Urothelium cell line (cell line): ENCODE measurements at places on chromosomes 4 and X.

GRCh38 chr4:770022-770421 lies 55.9 kb downstream of the CPLX1 start:
- no peak for DNase-seq

GRCh38 chr4:7206911-7207567 lies 14.7 kb downstream of the SORCS2 start:
- DNase-seq, result peak; percentile 90

DNA sequence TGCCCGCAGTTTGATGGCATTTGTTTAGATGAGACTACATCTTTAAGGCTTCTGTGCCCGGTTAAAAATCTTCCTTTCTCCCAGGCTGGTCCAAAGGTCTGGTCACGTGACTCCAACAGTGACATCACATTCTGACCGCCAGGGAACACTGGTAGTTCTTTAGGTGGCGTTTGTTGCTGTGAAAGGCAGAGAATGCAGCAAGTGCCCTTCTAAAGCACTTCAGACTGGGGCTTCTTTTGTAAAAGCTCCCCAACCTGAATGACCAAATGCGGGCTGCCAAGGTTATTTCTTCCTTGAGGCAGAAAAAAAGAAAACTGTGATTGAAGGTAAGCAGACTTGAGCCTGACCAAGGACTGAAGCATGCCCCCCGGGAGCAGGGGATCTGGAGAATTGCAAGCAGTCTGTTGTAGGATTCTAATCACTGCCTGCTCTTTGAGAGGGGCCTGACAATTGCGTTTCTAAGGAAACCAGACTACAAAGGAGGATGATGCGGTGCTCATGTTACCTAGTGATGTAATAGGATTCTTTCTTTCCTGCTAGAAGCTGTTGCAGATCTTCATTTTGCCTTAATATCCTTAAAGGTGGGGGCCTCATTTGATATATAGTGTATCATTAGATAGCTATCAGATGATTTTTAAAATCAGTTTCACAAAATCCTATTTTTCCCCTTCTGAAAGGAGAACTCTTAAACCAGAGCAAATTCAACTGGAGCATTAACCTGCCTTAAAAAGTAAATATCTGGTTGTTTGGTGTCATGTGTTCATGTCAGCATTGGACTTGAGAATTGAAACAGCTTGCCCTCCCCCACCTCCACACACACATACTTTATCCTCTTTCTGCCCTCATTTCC lies 133.1 kb downstream of the AKAP4 start:
- peak; percentile 24 for DNase-seq

- no peak for DNase-seq
These were observed 31.9 kb upstream of the SORCS2 start for GRCh38 chr4:7160439-7160838.

GRCh38 chrX:8424912-8425311 lies 39.7 kb upstream of the VCX3B start:
- no peak for DNase-seq

- no peak for DNase-seq
These were observed 146.5 kb downstream of the PDGFC start for GRCh38 chr4:156825074-156825473.

GRCh38 chrX:46913667-46914066 lies 1.4 kb downstream of the JADE3 start:
- DNase-seq, result peak; percentile 10

DNA sequence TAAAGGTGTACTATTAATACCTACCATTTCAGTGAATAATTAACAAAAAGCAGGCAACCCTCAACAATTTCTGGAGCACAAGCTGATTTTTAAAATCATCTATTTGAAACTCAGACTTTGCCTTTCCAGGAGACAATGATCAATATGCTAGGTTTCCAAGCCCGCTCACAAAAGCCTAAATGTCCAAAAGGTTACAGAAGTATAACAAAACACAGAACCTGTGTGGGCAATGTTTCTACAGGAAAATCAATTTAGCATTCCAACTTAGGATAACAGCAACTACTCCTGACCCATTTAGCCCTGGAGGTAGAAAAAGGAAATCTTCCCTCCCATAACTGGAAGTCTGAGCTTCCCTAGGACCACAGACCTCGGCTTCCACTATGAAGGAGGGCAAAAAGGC lies 3.9 kb downstream of the TAB3 start:
- DNase-seq, result no peak

DNA sequence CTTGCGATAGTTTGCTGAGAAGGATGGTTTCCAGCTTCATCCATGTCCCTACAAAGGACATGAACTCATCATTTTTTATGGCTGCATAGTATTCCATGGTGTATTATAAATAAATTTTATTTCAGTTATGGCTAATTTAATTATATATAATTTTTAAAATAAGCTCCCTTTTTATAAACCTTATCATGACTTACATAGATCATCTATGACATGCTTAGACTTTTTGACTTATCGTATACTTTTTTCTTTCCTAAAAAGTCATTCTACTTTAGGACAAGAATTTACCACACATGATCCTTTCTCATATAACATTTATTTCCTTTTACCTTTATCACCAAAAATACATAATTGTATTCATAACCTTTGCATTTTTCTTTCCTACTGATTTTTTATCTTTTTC lies 376.5 kb downstream of the CCSER1 start:
- DNase-seq, result no peak

DNA sequence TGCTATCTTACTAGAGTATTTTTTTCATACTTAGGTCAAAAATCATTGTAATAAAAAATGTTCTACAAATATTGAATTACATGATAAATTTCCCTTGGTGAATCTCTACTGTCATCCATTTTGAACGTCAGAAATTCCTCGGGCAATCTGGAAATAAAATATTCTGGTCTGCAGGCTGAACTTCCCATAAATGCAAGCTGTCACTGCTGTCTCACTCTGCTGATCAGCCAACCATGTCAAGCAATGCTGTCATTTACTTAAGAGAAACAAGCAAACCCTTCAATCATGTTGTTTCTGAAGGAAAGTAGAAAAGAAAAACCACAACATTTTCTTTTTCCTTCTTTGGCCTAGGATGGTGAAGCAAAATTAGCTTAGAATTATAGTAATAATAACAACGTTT lies 514.2 kb upstream of the GALNT7 start:
- DNase-seq, result no peak

GRCh38 chrX:155231163-155231562 lies 14.9 kb downstream of the VBP1 start:
- DNase-seq, result no peak

GRCh38 chr4:119517361-119518229 lies 111.0 kb downstream of the PDE5A start:
- no peak for DNase-seq

DNA sequence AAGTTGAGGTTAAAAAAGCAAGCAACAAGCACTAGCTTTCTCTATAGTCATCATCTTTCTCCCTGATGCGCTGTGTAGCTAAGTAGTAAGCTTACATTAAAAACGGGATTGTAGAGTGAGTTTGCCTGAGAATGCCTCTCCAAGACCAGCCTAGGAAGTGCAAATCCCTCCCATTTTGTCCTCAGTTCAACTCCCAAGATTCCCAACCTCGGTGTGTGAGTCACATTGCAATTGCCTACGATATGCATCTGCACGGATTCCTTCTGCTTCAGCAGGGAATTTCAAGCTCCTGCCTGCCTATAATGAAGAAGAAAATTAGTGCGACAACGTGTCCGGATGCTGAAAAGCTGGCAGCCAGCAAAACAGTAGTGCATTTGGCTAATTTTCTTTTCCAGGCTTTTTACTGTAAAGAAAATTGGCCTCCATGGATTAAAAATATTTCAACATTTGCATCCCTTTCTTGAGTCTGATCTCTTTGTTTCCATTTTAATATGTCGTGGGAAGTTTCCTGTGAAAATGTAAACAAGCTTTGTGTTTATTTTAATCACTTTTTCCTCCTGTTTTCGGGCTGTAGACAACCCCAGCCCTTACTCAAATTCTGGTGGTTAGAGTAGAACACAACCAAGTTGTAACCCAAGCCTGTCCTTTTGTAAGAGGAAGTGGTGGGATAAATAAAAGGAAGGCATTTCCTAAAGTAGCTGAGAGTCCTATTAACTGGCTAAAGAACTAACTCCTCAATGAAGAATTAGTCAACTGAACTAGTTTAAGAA lies 58.4 kb upstream of the TET2 start:
- peak; percentile 57 for DNase-seq

DNA sequence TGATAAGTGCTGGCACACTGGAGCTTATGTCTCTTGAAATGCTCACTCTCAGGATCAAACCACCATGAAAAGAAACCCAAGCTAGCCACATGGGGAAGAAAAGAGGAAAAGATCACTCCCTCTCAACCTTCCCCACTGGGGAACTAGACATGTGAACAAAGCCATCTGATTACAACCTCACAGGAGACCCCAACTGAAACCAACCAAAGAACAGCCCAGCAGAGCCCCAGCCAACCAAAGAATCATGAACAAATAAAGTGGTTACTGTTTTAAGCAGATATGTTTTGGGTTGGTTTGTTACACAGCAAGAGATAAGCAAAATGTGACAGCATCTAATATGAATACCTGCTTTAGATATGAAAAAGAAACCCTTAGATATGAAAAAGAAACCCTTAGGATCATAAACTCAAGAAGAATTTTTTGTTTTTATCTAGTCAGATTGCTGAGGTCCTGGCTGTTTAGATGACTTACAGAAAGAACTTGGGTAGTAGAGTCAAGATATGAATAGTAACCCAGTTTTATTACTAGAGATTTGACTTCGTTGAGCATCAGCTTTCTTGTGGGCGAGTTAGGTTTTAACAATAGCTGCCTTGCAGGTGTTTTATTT lies 23.7 kb upstream of the TLR7 start:
- DNase-seq, result no peak

- no peak for DNase-seq
These were observed 87.4 kb downstream of the CBLL2 start for GRCh38 chrX:22360129-22360528.

DNA sequence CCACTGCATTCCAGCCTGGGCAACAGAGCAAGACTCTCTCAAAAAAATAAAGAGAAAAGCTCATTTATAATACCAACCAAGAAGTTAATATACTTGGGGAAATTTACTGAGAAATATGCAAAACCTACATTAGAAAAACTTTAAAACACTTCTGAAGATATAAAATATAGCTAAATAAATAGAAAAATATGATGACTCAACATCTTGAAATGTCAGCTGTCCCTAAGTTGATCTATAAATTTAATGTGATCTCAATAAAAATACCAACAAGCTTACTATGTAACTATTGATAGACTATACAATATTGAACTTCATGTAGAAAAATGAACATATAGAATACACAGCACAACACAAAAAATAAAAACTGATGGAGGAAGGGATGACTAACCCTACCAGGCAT lies 87.5 kb upstream of the INTU start:
- no peak for DNase-seq

- DNase-seq, result no peak
These were observed 1900.8 kb upstream of the PCDH10 start for GRCh38 chr4:131248314-131248713.

DNA sequence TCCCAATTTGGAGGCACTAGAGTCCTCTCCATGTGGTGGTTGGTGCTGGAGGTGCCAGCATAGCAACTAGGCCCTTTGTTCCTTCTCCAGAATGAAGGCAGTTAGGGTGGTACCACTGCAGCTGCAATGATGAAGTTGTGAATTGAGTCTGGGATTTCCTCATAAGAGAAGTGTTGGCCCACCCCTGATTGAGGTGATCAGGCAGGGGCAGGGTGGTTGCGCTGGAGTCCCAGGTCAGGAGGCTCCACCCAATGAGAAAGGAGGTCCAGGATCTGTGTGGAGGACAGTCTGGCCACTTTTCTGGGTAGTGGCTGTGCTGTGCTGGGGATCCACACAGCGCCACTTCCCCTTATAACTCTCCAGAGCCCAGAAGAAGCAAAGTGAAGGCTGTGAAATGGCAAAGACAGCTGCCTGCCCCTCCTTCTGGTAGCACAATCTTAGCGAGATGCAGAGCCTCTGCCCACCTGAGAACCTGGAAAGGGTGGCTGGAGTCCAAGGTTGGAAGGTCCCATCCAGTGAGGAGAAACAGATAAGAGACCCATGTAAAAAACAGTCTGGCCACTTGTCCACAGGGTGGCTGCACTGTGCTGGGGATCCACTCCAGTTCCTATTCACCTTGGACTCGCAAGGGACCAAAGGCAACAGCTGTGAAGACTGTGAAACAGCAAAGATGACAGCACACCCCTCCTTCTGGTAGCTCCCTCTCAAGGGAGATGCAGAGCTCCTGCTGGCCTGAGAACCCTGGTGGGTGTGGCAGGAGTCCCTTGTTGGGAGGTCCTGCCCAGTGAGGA lies 124.6 kb downstream of the RRAGB start:
- DNase-seq, result no peak

DNA sequence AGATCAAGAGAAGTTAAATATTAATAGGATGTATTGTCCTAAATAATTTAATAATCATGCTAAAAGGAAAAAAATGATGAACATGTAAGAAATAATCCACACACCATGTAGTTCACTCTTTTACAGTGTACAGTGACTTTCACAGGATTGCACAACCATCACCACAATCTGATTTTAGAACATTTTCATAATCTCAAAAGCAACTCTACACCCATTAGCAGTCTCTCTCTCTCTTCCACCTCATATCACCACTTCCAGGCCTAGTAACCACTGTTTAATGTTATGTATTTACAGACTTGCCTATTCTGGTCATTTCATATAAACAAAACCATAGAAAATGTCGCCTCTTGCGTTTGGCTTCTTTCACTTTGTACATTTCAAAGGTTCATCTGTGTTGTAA lies 153.4 kb downstream of the FSTL5 start:
- DNase-seq, result no peak

- DNase-seq, result no peak
These were observed 69.2 kb downstream of the FBXO8 start for GRCh38 chr4:174214101-174214878.

DNA sequence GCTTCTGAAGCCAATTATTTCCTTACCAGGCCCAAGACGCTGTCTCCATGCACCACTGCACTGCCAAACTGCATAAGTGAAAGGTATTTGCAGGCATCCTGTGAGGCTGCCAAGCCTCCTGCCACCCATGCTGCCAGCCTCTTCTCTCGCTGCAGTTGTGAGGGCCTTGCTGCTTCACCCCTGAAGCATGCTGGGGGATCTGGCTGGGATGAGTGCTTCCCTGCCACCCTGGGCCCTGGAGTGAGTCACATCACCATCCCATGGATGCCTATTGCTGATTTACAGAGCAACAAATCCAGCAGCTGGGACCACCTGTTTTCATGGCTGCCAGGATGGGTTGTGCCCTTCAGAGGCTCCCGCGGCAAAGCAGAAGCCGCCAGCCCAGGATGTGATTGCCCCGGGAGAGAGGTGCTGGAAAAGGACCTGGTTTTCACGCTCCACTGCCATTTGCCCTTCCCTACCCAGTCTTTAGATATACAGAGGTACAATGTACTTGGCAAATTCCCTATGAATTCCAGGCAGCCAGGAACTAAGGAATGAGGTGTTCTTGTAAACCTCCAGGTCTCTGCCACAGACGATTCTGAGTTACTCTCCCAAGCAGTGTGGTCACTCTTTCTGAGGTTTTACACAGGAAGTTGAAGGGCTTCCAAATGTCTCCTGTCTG lies 41.5 kb upstream of the PTCHD1 start:
- peak; percentile 14 for DNase-seq

- no peak for DNase-seq
These were observed 12.6 kb downstream of the FGFR3 start for GRCh38 chr4:1805493-1806222.

GRCh38 chrX:23907111-23907497 lies 634 bp downstream of the APOO start:
- DNase-seq, result no peak
